ENCODE measurements at places on chromosomes 2 and 18.

DNA sequence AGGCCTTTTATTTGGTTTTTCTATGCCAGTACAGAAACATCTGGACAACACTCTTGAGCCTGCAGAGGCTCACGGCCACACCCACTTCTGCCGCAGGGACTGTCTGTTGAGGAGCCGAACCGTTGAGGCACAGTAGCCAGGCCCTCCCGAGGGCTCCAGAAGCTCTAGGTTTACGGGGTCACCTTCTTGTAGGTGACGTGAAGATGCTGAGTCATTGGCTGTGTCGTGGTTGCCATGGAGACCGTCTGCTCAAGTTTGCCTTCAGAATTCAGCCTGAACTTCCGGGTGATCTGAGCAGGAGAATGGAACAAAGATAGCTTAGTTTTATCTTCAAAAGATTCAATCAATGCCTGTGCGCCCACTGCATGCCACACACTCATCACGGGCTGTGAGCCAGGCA, 25.9 kb downstream of the BOK start:
- no peak for DNase-seq

DNA sequence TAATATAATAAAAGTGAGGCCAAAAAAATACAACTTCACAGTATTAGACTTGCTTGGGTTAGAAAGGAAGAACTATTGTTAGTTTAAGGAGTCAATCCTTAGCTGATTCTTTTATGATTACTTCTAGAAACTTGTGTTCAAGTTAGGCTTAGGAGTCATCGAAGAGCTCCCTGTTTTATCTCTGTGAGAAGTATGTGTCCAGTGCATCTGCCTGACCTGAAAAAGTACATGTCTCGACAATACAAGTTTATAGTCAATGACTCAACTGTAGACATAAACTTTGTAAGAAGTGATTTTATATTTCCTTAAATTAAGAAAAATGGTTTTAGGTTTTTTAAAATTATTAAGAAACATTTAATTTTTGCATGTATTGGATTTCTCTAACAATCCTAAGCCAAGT, 571.2 kb downstream of the ZEB2 start:
- no peak for DNase-seq

DNA sequence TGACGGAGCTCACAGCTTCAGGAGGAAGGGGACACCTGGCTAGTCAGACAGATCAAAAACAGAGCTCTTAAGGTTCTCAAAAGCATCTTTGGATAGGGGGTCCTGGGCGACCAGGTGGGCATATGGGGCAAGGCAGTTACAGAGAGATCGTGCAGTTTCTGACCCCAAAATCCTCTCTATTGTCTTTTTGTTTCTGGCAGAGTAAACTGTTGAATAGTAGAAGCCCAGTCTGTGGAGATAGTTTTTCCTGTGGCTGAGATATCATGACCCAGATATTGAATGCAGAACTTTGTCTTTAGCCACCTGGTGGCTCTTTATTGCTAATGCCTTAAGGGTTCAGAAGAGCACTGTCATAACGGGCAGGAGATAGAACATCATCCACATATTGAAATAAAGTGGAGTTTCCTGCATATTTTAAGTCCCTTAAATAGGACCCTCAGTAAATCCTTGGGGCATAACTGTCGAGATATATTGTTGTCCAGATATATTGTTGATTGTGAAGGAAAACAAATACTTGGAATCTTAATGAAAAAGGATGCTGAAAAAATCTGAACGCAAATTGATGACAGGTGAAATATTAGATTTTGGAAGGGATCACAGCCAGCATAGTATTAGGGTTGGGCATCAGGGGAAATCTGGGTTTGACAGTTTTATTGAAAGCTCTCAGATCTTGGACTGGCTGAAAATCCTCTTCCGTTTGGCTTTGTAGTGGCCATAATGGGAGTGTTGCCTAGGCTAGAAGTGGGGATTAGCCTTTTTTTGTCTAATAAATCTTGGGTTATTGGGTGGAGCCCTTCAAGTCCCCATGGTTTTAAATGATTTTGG, 14.1 kb upstream of the ZDBF2 start:
- DNase-seq, result no peak

- no peak for DNase-seq
These were observed 17.1 kb downstream of the THAP4 start for GRCh38 chr2:241619597-241620418.

- DNase-seq, result no peak
These were observed 35.1 kb downstream of the DCAF17 start for GRCh38 chr2:171469176-171469575.

GRCh38 chr18:44601447-44601846, 79.2 kb upstream of the SETBP1 start:
- DNase-seq, result no peak

- no peak for DNase-seq
These were observed 8.7 kb upstream of the TXNDC2 start for GRCh38 chr18:9876867-9877654.

DNA sequence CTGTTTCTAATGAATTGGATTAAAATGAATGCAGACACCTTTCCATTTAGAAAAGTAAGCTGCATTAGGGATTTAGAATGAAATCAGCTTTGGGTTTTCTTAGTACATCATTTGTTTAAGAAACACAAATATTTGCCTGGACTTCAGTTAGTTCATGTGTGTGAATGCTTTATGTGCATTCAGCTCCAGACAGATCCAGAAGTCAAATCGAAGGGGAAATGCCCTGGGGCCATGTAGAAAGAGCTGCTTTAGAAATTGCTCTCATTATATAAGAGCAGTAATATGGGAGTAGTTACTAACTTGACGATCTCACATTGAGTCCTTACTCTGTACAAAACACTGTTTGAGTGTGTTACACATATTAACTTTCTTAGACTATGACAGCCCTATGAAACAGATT, 88.0 kb upstream of the TTC39C start:
- DNase-seq, result no peak

DNA sequence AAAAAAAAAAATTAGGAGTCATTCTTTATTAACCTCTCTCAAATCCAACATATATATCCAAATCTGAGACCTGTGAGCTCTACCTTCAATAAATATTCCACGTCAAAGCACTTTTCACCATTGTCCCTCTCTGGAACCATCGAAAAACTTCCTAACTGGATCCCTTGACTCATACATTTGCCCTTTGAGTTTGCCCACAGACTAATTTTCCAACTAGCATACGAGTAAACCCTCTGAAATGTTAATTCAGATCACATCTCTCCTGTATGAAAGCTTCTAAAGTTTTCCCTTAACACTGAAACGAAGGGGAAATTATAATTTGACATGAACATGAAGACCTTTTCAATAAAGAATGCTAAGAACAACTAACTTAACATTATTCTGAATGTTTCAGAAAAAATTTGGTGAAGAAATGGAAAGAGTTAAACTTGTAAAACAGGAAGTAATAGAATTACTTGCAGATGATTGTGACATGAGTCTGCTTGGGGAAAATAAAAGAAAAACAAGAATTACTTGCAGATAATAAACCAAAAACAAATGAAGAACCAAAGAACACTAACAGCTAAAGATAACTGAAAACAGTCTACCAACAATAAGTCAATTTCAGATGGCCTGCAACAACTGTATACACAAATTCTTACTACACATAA, 110.6 kb downstream of the C2orf74 start:
- no peak for DNase-seq

- DNase-seq, result no peak
These were observed 219.9 kb downstream of the TMX3 start for GRCh38 chr18:68494802-68495581.

All from activated CD4-positive, alpha-beta T cell treated with anti-CD3 and anti-CD28 coated beads, Interleukin-2, amount 50 U/mL, for 24 hours (primary cell).